Renal pelvis (tissue), 12 donors: ENCODE measurements at places on chromosomes 1 and 21. TPM values are rescaled to one million over a fixed set of nuclear protein-coding genes. Genes with fewer than 3 reads are reported as not detected.

The MIXL1 gene
- polyA plus RNA-seq = 0.16 TPM

The GRIK1 gene
- polyA plus RNA-seq = 2.0 TPM

- no peak for DNase-seq
These were observed 44.1 kb downstream of the GPR3 start for GRCh38 chr1:27436204-27437159.

DNA sequence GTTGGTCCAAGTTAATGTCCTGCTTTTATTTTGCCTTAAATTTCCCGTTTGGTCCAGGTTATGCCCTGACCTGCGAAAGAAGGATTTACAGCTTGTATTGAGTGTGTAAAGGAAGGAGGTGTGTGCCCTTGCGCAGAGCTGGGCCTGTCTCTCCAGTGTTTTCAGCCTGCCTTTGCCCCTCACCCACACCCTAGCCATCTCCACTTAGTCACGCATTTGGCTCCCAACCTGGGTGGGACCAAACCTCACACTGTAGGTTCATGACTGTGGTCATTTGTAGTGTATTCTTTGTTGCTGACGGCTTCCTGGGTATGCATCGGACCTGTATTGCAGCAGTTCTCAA is 572 bp upstream of the SRSF10 start:
- peak; percentile 44 for DNase-seq

- no peak for DNase-seq
These were observed 9.8 kb downstream of the IGSF5 start for GRCh38 chr21:39754811-39755210.

- DNase-seq = no peak
These were observed 89.9 kb downstream of the SGIP1 start for GRCh38 chr1:66623812-66624211.
